ENCODE measurements at places on chromosomes 11 and 22. TPM values are rescaled to one million over a fixed set of nuclear protein-coding genes. Genes with fewer than 3 reads are reported as not detected.
A peak's percentile ranks its signal among the peaks of the same experiment; 100 is the strongest.

GRCh38 chr22:36736701-36737320 is 33.3 kb upstream of the CACNG2 start:
- no peak for DNase-seq

DNA sequence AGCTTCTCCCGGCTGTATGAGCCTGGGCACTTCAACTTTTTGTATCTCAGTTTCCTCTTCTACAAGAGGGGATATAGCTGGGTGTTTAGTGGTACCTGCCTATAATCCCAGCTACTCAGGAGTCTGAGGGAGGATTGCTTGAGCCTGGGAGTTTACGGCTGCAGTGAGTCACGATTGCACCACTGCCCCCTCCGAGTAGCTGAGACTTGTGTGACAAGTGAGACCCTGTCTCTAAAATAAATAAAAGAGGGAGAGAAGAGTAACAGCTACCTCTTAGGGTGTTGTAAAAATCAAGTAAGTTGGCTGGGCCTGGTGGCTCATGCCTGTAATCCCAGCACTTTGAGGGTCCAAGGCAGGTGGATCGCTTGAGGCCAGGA is 10.0 kb upstream of the CATSPER1 start:
- DNase-seq: no peak

DNA sequence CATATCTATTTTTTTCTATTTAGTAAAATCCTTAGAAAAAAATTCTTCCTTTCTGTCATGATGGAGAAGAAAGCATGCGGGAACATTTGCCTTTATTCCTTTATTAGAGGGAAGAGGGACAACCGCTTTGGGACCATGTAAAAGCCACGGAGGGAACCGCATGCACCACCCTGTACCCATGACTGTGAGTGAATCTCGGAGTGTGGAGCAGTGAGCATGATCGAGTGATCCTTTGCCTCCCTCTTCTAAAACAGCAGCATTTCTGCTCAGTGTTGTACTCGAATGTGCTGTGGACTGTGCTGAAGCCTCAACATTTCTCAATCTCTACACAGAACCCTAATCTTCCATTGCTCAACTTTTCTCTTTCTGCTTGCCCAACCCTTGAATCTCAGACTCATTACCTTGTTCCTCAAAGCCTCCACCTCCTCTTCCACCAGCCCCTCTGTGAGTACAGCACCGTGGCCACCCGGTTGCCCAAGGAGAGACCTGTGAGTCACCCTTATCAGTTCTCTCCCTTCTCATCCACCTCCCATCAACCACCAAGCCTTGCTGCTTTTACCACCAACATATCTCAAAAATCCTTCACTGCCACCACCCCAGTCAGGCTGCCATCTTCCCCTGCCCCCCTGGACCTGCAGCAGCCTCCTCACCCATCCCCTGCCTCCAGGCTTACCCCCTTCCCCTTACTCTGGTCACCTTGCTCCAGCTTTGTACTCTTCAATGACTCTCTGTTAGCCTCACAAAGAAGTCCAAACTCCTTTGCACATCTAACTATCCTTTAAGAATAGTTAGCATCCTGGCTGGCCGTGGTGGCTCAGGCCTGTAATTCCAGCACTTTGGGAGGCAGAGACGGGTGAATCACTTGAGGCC is 103.1 kb downstream of the NAT10 start:
- DNase-seq: no peak

GRCh38 chr11:119178166-119178680 is 7.1 kb upstream of the NHERF4 start:
- no peak for DNase-seq

DNA sequence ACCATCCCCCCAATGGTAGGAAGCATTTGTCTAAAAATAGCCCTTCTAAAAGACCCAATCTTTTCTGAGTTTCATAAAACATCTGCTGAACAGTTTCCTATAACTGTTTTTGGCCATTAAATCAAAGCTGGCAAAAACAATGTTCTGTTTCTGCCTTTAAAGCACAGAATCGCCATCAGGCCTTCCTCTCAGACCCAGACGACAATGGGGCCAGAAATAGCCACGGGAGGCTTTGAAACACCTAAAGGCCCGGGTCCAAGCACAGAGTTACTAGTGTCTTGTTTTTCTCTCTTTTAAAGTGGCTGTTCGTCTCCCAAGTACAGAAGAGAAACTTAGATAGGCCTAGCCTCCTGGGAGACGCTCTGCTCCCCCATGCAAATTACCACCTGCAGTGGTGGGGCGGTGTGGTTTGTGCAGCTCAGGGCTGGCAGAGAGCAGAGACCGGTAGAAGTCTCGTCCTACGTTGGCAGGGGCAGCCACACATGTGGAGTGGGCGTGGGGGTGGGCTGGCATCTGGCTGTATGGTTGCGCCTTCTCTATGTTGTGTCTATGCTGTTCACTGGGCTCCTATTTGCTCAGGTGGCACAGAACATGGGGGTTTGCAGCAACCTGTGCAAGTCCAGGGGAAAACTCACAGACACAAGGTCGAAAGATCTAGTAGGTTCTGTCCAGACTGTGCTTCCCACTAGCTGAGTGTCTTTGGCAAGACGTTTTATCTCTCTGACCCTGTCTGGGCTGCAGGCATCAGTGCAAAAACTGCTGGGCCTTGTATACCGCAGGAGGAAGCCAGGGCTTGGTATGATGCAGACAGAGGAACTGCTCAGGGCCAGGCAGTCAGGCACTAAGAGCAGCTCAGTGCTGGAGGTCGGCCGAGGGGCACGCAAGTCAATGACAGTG is 23.6 kb upstream of the ETS1 start:
- peak; percentile 35 for DNase-seq

DNA sequence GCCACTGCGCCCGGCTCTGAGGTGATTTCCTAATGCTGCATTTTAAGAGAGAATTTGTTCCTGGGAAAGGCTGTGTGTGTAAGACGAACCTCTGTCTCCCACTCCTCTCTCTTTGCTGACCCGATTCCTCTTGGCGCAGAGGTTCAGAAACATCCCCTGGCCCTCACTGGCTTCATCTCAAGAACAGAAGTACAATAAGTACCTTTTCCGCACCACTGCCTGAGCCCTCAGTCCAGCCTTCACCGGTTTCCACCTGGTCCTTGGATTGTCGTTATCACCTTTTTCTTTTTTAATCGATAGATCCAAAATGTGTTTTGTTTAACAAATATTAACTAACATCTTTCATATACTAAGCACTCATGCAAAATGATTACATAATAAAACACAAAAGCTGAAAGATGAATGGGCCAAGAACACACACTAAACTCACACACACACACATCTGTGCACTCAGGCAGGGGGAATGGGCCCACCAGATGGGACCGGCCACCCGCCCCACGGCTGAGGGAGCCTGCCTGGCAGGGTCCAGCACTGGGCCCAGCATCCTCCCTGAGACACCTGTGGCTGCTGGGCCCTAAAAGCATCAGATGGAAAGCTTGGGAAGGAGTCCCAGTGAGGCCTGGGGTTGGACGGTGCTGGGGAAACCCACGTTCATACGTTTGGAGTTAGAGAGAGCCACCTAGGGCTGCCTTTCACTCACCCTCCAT is 50.4 kb upstream of the A4GALT start:
- no peak for DNase-seq

- no peak for DNase-seq
These were observed 144.7 kb upstream of the LMO1 start for GRCh38 chr11:8408151-8408941.

- DNase-seq: no peak
These were observed 98.0 kb upstream of the TBCEL start for GRCh38 chr11:120925944-120926343.

- DNase-seq: no peak
These were observed 34.9 kb downstream of the MAPK1 start for GRCh38 chr22:21832291-21833290.

DNA sequence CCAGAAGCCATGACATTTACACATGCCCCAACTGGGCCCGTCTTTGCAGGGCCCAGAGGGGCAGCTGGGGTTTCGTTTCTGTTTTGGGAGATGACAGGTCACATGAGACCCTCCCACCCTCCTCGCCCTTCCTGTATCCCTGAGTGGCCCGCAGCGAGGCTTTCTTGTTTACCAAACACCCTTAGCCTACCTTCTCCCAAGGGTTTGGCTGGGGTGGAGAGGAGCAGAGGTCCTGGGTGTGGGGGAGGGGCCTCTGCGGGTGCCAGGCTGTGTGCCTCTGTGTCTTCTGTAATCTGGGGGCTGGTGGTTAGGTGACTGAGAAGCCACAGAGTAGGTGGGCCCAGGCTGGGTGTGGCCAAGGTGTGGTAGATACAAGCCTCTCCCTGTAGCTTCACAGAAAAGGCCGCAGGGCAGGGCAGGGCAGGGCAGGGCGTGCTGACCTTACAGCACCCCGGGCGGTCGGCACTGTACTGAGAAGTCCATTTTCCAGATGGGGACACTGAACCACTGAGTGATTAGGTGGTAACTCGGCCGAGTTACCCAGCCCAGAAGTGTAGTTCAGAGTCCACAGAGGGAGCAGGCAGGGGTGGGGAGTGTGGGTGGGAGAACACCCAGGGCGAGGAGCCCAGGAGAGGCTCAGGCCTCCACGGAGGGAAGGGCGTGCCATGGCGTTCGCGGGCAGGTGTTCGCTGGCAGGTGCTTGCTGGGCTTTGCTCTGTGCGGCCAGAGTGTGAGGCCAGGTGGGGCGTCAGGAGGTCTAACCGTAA is 8.7 kb downstream of the PRR5 start:
- no peak for DNase-seq

DNA sequence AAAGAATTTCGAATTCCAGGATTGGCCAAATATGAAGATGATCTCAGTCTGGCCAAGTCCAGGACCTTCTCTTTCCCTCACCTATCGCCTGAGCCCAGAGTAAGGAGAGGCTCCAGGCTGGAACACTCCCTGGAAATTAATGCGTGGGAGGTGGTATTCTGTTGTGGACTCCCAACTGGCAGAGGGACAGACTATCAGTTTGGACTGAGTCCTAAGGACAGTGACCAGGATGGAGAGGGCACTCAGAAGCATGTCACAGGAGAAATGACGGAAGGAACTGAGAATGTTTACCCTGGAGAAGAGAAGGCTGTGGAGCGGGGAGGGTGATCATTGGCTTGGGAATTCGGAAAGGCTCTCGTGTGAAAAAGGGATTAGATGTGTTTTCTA is 84.4 kb downstream of the RPL27A start:
- no peak for DNase-seq

DNA sequence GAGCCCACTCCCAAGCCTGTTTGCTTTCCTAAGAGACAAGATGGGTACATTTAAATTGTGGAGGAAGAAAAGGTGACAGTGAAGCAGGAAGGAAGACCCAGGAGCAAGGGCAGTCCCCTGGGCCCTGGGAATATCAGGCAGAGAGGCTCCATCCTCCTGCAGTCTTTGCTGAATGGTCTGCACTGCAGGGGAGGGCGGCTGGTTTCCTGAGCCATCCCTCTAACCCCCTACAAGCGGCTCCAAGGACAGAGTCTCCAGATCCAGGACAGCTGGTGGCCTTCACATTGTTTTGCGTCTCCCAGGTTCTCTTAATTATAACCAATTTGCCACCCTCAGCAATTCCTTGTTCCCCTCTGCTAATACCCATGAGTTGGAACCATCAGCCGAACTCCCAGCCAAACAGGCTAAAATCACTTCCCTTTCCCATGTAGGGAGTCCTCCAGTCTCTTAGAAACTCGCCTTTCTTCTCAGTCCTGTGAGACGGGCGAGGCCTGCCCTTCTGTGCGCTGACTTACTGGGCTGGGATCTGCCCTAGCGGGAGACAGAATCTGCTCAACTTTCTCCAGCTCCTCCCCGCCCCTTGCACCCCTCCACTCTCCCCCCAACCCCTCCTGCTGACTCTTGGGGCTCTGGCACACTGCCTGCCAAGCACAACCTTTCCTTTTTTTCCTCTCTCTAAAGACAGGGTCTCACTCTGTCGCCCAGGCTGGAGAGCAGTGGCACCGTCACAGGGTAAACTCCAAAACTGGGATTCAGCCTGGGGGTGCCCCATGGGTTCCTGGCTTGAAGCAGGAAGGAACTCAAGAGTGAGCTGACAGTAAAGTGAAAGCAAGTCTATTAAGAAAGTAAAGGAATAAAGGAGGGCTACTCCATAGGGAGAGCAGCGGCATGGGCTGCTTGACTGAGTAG is 53.4 kb upstream of the EMID1 start:
- no peak for DNase-seq

- no peak for DNase-seq
These were observed 44.5 kb downstream of the SLCO2B1 start for GRCh38 chr11:75195167-75195962.

GRCh38 chr11:65184146-65184545 is 2.4 kb downstream of the CAPN1 start:
- no peak for DNase-seq

DNA sequence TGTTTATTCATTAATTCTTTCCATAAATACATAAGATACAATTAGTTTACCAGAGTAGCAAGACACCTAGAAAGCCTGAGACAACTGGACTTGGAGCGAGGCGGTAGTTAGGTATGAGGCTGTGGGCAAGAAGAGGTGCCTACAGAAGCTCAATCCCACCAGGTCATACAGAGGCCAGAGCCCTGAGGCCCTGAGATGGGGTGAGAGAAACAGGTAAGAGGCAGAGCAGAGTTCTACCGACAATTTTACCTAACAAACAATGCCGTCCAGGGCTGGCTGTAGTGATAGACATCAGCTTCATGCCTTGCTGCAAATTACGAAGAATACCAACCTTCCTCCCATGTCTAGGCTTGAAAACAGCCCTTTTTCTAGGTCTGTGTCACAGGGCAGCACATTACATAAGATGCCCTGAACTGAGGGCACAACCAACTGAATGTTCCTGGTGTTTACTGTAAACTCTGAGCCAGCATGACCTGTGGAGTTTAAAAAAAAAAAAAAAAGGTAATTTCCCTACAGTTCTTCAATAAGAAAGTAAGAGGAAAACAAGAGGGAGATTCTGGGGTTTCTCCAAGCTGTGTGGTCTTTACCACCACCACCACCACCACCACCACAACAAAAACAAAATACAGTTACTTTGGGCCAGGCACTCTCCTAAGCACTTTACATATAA is 105.8 kb downstream of the GAB2 start:
- DNase-seq: no peak

DNA sequence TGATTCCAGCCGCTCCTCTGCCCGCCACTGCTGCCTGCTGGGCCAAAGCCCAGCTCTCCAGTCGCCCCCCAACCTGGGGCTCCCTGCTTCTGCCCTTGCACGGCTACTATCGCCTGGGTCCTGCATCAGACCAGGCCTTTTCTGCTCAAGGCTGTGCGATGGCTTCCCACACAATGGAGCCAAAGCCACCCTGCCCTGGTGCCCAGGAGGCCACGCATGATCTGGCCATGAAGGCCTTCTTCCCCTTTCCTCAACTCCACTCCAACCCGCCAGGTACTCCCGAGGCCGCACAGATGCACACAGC is 45.8 kb downstream of the SGSM3 start:
- DNase-seq: no peak

CYP2D6 gene
- 5.9 TPM for total RNA-seq

SHANK3 gene
- not detected for total RNA-seq

ARFIP2 gene
- total RNA-seq: 53.3 TPM

CELSR1 gene
- total RNA-seq: 6.0 TPM

MN1 gene
- total RNA-seq: 0.40 TPM

TSPAN32 gene
- 65.7 TPM for total RNA-seq

RIMBP3B gene
- not detected for total RNA-seq

LDHAL6A gene
- not detected for total RNA-seq

MS4A7 gene
- 0.21 TPM for total RNA-seq

CD3G gene
- 170 TPM for total RNA-seq

NXPE1 gene
- total RNA-seq: not detected

YAP1 gene
- total RNA-seq: not detected

BEST1 gene
- 0.26 TPM for total RNA-seq

Measured in T-helper 17 cell (primary cell).